ENCODE measurements at places on chromosomes 16 and 17.

- DNase-seq: peak; percentile 9
Observed at GRCh38 chr16:69396187-69397061, 10.6 kb upstream of the TERF2 start.

DNA sequence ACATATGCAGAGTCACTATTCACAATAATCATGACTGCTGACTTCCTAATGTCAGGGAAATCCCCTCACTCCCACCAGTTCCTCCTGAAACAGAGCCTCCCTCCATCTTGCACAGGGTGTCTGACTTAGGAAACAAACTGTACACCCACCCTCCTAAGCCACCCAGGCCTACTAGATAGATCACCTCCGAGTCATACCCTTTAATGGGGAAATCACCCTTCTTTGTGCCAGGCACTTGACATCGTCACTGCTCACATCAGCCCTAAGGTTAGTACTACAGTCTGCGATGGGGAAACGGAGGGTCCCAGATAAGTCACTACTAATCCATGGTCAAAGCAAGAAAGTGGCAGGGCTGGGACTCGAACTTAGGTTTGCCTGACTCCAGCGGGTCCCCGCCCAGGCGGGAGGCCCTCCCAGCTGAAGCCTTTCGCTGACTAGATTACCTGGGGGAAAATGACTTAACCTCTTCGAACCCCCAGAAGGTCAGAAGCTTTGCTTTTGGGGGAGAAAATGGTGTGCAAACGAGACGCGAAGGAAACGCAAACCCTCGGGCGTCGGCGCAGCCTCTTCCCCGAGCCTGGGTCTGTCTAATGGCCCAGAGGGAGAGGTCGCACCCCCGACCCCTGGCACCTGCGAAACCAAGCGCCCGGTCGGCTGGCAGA is 3.4 kb upstream of the MLLT6 start:
- DNase-seq: no peak

- no peak for DNase-seq
Observed at GRCh38 chr16:29925105-29925756, 795 bp downstream of the KCTD13 start.

DNA sequence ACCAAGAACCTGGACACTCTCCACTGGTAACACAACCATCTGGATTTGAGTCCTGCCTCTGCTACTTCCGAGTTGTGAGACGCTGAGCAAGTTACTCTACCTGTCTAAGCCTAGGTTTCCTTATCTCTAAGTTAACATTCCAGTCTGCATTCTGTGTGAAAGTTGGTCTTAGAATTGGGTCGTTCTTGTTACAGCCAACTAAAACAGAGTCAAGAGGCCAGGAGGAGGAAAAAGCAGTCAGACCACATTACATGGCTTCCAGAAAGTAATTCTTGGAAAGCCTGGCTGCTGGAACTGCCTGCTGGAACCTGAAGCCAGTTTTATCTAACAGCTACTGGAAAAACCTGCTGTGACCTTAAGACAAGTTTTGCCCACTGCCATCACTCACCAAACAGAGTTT is 38.4 kb upstream of the XYLT1 start:
- no peak for DNase-seq

DNA sequence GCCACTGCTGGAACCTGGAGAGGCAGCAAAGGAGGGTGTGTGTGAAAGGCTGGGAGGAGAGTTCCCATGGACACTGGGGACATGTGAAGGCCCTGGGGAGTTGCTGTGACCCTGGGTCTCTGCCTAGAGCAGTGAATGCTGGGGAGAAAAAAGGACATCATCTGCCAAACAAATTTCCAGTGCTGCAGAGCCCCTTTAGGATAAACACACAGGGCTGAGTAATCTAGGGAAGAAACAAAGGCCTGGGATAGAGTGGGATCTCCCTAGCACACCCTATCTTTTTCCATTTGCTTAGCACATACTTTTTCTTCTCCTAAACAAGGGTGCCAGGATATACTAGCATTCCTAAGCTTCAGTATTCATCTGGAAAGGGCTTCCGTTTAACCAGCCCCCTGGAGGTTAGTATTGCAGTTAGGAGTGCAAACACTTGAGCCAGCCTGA is 3.3 kb upstream of the HIGD1B start:
- DNase-seq: no peak

GRCh38 chr16:35352431-35352830 is 1893.0 kb downstream of the TP53TG3F start:
- DNase-seq: no peak

GRCh38 chr17:74296548-74296936 is 22.5 kb downstream of the DNAI2 start:
- DNase-seq: peak; percentile 19

- no peak for DNase-seq
Observed at GRCh38 chr17:81834831-81835267, at the start of gene PPP1R27. Gene PPP1R27 (minus strand): TSS chr17:81835050. CDS start chr17:81834953, 97 bp downstream.

GRCh38 chr16:69397821-69398521 is 12.2 kb upstream of the TERF2 start:
- DNase-seq: no peak

DNA sequence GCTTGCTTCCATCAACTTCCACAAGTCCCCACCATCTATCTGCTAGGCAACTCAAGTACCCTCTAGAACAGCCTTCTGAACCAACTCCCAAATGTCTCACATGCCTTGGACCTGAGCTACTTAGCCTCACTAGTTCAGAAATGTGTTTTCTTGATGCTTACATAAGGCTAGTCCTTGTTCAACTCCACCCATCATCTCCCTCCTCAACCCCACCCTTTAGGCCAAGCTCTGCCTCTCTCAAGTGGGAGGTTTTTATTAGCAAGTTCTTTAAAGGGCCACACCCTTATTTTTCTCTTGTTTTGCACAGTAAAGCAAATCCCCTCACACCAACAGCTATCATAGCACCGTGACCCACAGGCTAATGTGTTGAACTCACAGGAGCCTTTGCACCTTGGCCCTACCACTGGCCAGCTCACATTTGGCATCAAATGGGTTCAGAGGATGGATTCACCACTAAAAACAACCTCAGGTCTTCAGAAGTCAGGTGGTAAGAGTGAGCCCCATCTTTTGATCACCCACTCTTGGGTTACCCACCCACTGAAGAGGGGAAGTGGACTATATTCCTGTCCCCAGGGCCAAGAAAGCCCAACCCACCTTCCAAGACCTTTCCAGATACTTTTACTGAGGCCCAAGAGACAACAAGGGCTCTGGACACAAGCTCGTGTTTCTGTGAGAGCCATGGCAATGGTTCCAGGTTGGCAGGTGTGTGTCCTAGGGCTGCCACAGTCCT is 12.2 kb downstream of the PIK3R5 start:
- DNase-seq: no peak

DNA sequence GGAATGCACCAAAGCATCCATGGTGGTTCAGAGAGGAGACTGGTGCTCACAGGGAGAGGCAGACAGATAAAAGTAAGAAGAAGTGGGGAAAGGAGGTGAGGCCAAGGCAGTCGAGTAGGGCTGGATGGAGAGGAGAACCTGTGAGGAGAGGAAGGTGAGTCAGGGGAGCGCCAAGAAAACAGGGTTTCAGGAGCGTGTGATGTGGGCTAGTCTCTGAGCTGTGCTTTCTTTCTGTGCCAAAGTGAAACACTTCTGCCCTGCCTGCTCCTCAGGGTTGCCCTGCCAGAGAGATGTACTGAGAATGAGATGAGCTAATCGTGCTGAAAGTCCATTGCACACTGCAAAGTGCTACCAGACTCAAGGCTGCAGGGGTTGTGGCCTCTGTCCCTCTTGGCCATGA is 310.7 kb upstream of the CCL2 start:
- no peak for DNase-seq

DNA sequence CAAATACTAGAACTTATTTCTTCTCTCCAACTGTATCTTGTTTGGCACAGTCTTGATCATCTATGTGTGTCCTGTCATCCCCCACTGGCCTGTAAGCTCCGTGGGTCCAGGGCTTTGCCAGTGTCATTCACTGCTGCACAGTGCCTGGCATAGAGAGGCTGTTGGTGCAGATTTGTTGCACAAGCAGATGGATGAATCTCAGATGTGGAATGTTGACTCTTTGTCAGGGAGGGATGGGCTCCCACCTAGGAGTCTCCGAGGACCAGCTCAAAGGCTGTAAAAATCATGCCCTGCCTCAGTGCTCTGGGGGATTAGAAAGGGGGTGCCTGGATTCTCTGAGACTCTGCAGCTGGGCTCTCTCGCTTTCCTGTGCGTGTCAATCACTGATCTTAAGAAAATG is 60.6 kb downstream of the RAB11FIP4 start:
- DNase-seq: no peak

- no peak for DNase-seq
Observed at GRCh38 chr17:50062293-50063243, 6.7 kb downstream of the ITGA3 start.

- no peak for DNase-seq
Observed at GRCh38 chr16:56851671-56852400, 13.2 kb upstream of the SLC12A3 start.

DNA sequence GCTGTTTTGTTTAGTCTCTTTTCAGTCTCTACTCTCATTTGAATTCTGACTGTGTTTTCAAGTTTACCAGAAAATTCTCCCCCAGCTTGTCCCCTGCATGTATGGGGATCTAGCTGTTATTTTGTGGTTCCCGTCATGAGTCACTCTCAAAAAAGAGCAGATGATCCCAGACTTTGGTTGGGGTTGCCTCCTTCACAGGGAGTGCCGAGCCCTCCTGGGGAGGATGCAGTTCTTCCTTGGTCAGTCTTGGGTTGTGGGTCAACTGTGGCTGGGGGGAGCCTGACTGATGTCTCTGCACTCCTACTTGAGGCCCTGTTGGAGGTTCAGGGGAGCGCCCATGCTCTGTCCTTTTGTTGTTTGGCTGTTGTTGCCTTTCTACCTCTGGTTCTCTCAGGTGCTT is 37.7 kb downstream of the EPN2 start:
- no peak for DNase-seq

GRCh38 chr16:4561596-4561995 is 5.5 kb downstream of the C16orf96 start:
- no peak for DNase-seq

DNA sequence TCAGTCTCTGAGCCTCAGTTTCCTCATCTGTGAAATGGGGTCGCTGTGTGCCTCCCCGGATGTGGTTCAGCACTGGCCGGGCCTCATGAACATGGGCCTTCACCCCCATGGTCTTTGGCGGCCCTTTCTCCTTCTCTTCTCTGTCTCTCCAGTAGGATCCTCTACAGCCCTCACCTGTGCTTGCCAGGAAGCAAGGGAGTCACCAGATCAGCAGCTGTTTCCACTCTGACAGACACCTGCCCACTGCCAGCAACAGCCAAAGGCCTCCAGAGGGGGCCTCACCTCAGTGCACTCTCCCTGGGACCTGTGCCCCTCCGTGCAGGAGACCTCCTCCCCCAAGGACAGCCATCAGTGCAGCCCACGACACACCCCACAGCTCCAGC is 89.4 kb downstream of the C16orf78 start:
- DNase-seq: no peak

GRCh38 chr16:82629441-82630027 is 2.8 kb downstream of the CDH13 start:
- DNase-seq: no peak

DNA sequence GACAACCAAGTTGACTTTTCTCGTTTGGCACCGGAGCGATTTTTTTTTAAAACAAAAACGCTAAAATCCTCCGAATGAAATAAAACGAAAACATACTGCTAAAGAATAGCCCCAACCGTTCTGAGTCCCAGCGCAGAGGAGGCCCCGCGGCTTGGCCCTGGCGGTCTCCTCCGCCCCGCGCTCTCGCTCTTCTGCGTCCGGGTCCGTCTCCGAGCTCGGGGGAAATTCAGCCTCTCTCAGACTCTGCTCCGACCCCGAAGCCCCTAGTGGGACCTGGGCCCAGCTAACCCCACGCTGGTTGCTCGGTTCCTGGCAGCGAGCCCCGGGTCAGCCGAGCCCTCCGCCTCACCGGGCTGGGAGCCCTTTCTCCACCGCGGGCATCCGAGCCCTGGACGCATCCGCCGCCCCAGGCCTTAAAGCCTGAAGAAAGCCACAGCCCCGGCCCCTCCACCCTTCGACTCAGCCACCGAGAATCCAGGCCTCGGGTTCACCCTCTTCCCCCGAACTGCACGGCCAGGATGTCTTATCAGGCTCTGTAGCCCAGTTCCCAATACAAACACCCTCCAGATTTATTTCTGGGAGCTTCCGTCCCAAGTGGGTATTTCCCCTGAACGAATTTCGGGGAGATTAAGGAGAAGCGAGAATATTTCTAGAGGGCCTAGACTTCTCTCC is 1.2 kb downstream of the TBX2 start:
- no peak for DNase-seq

GRCh38 chr17:43667947-43668348 is 6.2 kb upstream of the MEOX1 start:
- DNase-seq: no peak

DNA sequence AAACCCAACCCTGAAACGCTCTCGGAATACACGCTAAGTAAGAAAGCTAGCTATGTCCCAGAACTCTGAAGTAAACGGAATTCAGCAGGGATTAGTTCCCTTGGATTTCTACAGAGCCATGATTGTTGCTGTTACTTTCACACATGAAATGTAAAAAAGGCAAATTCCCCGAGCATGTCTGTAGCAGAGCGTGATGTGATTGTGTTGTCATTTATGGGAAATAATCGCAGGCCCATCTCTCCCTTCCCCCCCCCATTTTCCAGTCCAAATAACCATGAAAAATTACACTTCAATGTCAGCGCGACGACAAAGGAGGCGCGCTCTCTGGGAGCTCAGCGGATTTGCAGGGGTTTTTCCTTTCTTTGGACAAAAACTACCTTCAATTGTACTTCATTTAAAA is 209.0 kb downstream of the ZFHX3 start:
- no peak for DNase-seq

GRCh38 chr17:32241640-32242039 is 24.0 kb upstream of the RHBDL3 start:
- no peak for DNase-seq

DNA sequence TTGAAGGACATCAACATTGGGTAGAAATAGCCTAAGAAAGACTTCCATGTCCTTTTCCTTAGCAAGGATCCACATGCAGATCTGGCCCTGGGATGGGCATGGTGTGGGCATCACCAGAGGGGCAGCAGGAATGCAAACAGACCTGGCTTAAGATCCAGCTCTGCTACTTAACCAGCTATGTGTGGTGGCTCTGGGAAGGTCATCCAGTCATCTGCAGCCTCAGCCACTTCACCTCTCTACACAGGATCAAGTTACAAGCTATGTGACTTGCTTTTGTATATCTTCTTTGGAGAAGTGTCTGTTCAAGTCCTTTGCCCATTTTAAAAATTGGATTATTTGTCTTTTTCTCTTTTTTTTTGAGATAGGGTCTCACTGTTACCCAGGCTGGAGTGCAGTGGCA is 13.5 kb upstream of the ADORA2B start:
- DNase-seq: no peak

All from NCI-H526 treated with DMSO at 0.1 percent for 48 hours (cell line).